ENCODE measurements at places on chromosomes 2 and 18.

- no peak for DNase-seq
These were observed 32.8 kb downstream of the ITPRID2 start for GRCh38 chr2:181924336-181924735.

DNA sequence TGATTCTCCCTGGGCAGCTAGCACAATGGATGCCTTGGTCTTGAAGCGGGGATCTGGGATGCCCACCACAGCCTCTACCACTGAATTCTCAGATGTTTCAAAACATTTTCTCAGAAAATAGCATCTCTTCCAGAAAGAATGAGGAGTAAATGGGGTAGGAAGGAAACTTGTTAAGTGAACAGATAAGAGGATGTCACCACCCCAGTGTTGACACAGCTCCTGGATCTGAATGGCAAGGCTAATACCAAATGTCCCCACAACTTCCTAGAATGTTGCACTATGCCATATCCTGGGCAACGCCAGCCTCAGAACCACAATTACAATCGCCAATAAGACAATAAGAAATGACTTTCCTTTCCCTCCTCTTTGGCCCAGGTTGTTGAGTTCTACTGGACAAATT, 177.2 kb downstream of the BCL11A start:
- DNase-seq, result no peak

GRCh38 chr2:28689771-28690170, 61.9 kb upstream of the PPP1CB start:
- DNase-seq, result no peak

GRCh38 chr2:3405876-3406275, 26.4 kb downstream of the TRAPPC12 start:
- no peak for DNase-seq

- no peak for DNase-seq
These were observed 742 bp downstream of the PXDN start for GRCh38 chr2:1743396-1744150.

All from T-helper 1 cell (primary cell).